Daoy (cell line): ENCODE measurements at places on chromosomes 6 and 20. TPM values are rescaled to one million over a fixed set of nuclear protein-coding genes. Genes with fewer than 3 reads are reported as not detected.

The TUBB gene
- 1,353 and 1,355 TPM in 2 replicates for total RNA-seq

The SOBP gene
- 1.8 and 2.1 TPM in 2 replicates for total RNA-seq

The ARFGEF3 gene
- 2.4 and 3.3 TPM in 2 replicates for total RNA-seq

The KIAA0408 gene
- 1.9 and 5.9 TPM in 2 replicates for total RNA-seq

The F13A1 gene
- total RNA-seq, result 0.06 and 0.12 TPM in 2 replicates

The SCGN gene
- total RNA-seq, result not detected in 2 replicates

The MUC22 gene
- total RNA-seq, result not detected in 2 replicates

The PTCRA gene
- not detected in 2 replicates for total RNA-seq

The RSPO3 gene
- total RNA-seq, result not detected in 2 replicates

The GPX5 gene
- total RNA-seq, result not detected in 2 replicates

The MAPK13 gene
- total RNA-seq, result 0.18 and 0.46 TPM in 2 replicates

The SIRPA gene
- total RNA-seq, result 7.2 and 11.5 TPM in 2 replicates

The HLA-DQB2 gene
- total RNA-seq, result not detected in 2 replicates

The MMP24OS gene
- total RNA-seq, result 1.1 and 2.2 TPM in 2 replicates

The TCFL5 gene
- 11.7 and 12.6 TPM in 2 replicates for total RNA-seq

The BRD2 gene
- 108 and 128 TPM in 2 replicates for total RNA-seq

The EDN3 gene
- not detected in 2 replicates for total RNA-seq
